DMS53 (cell line): ENCODE measurements at places on chromosomes 2 and 18.
A peak's percentile ranks its signal among the peaks of the same experiment; 100 is the strongest.

- no peak for DNase-seq
These were observed 766 bp downstream of the SNTG2 start for GRCh38 chr2:951224-952006.

GRCh38 chr18:515838-516237, 15.3 kb upstream of the COLEC12 start:
- peak; percentile 34 for DNase-seq

DNA sequence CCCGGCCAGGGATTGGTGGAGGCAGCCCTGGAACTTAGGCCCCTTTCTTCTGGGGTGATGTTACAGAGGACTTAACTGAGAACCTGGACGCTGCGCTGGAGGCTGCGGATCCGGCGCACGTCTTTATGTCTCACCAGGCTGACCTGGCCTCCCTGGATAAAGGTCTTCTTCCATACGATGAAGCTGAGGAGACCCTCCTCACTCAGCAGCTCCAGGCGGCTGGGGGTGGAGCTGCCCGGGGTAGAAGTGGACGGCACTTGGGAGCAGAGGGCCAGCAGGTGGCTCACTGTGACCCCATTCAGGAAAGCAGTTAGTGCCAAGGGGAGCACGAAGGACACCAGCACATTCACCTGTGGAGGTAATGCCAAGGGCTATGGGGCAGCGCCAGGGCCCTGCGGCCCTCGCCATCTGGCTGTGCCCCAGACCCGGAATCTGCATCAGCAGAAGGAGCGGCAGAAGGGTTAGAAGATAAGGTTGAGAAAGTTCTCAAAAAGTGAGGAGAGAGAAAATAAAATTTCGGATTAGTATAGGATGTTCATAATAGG, 8.0 kb downstream of the NTSR2 start:
- no peak for DNase-seq

DNA sequence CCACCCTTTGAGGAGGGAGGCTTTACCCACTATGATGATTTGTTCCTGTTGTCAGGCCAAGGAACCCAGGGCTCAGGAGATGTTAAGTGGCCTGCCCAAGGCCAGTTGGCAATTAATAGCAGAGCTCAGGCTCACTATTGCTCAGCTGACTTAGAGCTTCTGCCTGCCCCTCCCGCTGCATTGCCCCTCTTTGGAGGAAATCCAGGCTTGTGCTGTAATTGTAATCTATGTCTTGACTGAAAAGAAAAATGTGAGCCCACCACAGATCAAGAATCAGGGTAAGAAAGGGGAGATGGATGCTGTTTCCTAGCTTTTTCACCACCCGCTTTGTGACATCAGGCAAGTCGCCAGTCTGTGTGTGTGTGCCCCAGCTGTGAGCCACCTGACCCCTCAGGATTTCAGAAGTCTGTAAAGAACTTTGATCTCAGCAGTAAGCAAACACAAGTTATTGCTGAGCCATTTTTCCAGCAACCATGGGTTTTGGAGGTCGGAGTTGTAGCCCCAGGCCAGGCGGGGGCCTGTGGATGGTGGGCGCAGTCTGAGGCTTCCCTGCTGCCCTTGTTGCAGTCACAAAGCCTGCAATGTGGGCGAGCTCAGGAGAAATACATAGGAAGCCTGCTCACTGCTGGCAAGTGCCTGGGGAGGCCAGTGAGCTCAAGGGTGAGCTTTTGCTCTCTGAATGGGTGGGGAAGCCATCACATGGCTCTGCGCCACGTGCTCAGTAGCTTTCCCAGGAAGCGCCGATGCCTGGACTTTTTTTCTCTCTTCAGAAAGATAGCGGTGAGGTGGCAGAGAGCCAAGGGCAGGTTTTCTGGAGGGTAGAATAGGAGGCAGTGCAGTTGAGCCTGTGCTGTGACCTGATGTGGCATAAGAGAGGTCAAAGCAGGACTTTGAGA, 6.1 kb downstream of the CABLES1 start:
- DNase-seq: peak; percentile 17

GRCh38 chr2:239151201-239152131, 249.4 kb downstream of the HDAC4 start:
- no peak for DNase-seq

DNA sequence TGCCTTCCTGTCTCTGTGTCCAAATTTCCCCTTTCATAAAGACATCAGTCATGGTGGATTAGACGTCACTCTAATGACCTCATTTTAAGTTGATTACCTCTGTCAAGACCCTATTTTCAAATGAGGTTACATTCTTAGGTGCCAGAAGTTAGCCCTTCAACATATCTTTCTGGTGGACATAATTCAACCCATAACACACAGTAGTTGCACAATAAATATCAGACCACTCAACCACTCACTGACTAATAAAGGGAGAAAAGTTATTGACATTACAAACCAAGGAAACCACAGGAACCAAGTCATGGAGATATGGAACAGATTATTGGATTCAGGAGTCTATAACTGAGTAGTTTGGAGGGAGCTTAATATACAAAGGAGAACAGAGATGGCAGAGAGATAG, 377.4 kb upstream of the ACVR2A start:
- no peak for DNase-seq

DNA sequence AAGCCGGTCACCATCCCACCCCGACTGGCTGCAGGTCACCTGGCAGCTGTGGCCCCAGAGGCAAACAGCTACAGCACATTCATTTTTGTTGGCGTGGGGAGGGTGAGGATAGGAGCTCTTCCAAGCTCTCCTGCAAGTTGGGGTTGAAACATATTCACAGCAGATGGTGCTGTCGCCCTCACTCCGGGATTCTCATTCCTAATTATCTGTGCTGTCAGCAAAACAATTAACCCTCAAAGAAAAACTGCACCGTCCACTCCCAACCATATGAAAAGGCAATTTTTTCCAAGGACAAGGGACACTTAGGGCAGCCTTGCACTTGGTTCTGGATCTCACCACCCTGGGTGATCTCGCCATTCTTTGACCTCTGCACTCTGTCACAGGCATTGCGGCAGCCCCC, 68.6 kb downstream of the ZBTB7C start:
- peak; percentile 46 for DNase-seq
